ENCODE measurements at places on chromosomes 11 and 22.

DNA sequence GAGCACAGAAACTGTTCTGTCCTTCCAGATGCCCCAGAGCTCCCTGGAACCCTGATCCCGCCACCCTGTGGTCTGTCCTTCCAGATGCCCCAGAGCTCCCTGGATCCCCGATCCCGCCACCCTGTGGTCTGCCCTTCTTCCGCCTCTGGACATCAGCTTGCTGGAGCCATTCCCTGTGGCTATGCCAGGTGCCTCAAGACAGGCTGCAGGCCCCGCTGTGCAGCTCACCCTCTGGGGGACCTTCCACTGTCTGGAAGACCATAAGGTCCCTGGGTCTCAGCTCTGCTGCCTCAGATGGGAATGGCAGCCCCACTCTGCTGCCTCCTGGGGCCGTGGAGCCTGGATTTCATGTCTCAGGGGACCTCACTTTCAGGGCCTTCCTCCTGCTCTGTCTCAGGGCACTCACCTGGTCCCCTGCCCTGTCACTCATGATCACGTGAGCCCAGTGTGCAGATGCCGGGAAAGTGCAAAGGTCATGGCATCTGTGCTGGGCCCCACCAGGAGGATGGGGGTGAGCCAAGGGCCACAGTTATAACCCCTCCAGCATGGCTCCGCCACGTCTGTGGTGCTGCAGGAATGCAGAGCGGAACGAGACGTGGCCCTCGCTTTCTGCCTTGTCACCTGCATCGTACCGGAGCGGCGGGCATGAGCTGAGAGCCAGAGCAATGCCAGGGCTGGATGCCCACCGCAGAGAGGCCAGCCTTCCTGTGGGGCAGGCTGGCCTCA lies 1520.7 kb downstream of the BRD1 start:
- DNase-seq = no peak

GRCh38 chr11:2194877-2195755 lies 23.5 kb upstream of the TH start:
- peak; percentile 31 for DNase-seq

DNA sequence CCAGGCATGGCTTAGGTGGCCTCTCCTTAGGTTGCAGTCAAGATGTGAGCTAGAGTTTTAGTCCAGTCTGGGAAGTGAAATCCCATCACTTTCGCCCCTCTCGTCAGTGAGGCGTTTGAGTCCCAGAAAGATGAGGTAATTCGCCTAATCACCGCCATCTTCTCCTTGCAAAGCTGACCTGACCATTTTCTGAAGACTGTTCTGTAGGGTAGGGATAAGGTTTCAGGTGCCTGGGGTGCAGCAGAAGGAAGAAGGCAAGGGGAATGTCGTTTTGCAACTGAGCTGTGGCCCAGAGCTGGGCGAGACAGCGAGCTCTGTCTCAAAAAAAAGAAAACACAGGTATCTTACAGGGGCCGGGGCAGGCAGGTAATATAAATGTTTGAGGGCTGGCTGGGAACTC lies 61.7 kb upstream of the CECR2 start:
- no peak for DNase-seq

DNA sequence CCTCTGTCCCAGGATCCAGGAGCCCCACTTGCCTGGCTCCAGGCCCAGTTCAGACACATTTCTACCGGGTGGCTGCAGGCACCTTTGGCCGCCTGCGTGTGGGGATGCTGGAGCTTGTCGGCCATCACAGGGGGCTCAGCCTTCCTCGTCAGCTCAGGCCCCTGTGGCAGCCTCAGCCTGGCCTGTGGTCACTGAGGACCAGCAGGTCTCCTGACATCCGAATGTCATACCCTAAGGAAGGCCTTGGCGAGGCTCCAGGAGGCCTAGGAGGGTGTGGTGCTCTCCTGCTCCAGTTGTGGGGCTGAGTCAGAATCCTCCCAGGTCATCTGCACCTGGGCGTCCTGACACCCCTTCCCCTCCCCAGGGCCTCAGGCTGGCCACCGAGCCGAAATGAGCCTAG lies 14.9 kb upstream of the SOX10 start:
- DNase-seq = no peak

DNA sequence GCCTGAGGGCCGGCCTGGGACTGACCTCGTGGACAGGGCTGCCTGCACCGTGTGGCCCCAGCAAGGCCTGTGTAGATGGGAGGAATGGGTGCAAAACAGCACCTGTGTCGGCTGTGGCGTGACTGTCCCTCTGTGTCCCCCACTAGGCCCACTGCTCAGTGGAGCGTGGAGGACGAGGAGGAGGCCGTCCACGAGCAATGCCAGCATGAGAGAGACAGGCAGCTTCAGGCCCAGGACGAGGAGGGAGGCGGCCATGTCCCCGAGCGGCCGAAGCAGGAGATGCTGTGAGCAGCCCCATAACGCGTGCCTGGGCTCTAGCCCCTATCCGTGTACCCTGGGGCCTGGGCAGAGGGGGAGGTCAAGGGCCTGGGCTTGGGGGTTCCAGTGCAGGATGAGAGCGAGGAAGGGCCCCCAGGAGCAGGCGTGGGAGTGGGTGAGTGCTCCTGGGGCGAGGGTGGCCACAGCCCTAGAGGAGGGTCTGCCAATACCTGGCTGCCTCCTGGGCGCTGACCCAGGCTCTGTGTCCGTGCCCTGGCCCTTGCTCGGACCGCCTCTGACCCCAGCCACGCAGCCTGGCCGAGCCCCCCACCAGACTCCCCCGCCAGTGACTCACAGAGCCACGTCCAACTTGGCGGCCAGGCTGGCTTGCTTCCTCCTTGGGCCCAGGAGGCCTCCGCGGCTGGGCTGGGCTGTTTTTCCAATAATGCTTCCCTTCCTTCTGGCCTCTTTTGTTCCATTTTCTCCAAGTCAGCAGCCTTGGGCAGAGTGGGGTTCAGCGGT lies 11.6 kb downstream of the PRR33 start:
- no peak for DNase-seq

- no peak for DNase-seq
Observed at GRCh38 chr11:104704146-104704830, 194.0 kb downstream of the CASP12 start.

DNA sequence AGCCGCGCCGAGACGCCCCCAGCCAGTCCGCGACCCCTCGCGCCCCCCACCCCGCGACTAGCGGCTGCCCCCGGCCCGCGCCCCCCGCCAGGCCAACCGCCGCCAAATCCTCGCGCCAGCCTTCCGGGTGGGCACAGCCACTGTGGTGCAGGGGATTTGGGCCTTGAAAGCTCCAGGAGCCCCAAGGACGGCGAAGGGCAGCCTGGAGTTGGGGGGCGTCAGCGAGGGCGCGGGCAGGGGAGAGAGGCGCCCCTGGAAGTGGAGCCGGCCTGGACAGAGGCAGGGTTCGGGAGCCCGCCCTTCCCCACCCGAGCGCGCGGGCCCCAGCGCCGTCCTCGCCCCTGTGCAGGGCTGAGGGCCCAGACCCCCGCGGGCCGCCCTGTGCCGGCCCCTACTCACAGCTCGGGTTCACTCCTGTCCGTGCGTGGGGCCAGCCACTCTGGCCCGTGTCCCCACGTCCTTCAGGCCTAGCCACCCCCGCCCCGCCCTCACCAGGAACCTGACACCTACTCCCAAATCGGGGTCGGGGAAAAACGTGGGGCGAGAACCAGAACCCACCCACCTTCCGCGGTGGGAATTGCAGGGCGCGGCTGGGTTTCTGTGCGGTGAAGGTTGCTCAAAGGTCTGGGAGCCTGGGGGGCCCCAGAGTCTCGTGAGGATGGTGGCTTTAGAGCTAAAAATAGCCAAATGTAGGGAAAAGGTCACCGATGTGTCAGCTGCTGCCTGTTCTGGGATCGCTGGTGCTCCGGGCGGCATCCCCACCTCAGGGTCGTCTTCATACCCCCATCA lies at the start of gene CPT1B:
CPT1B (minus strand) TSS at position 441 of the 789 bp plus-strand sequence. CDS start 512 bp downstream, outside the sequence.
- no peak for DNase-seq

DNA sequence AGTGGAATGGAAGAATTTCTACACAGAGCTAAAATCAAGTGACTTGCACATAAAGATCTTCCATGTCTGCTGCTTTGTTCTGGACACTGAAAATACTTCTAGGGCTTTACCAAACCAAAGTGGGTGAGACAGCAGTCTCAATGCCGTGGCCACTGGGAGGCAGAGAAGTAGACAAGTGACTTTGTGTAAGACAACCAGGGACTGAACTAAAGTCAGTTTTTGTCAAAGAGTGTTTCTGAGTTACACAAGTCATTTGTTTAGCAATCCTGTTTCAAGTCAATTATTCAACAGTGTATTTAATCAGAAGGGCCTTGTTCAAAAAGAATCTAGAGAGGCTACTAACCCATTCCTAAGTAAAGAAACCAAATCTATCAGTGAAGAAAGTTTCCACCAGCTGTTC lies 46.6 kb downstream of the TCP11L1 start:
- no peak for DNase-seq

DNA sequence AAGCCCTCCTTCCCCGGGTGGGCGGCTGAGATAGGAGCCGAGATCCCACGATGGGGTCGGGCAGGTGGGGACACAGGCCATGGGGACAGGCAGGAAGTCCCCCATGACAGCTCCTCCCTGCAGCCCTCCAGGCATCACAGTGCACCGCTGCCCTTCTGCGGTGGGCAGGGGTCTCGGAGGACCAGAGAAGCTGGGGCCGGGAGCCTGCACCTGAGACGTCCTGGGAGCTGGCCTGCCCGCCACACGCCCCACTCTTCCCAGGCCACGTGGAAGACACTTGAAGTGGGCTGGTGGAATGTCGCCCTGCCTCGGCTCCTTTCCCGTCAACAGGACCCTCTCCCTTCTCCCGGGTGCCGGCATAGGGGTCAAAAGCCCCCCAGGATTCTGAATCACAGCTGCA lies 55.4 kb downstream of the ELFN2 start:
- DNase-seq = no peak

DNA sequence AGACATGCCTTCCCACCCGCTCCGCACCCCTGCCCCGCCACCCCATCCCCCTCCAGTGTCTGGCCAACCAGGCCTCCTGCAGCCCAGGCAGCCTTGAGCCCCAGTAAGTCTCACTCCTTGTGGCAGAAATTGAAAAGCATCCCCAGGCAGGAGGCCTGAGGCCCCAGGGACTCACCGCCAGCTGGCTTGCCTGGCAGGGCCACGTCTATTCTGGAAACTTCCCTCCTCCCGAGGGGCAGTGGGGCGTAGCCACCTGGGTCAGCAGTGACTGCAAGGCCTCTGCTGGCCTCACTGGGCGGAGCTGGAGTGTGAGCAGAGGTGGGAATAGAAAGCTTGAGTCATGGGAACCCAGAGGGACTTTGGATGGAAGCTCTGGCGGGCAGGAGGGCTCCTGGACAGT lies 26.3 kb downstream of the ANO1 start:
- no peak for DNase-seq

- DNase-seq = no peak
Observed at GRCh38 chr22:43080616-43081015, 8.6 kb downstream of the TTLL1 start.

All from stimulated activated CD4-positive, alpha-beta T cell treated with anti-CD3 and anti-CD28 coated beads, TNF-alpha, amount 100 ng/mL, for 24 hours (primary cell).